ENCODE measurements at places on chromosomes 1 and 21.

- DNase-seq, result no peak
Observed at GRCh38 chr1:19169642-19170041, 40.4 kb downstream of the UBR4 start.

GRCh38 chr21:22201126-22201525, 1202.9 kb downstream of the NCAM2 start:
- DNase-seq, result no peak

GRCh38 chr1:32701951-32702598, 495 bp downstream of the SYNC start:
- DNase-seq, result no peak

DNA sequence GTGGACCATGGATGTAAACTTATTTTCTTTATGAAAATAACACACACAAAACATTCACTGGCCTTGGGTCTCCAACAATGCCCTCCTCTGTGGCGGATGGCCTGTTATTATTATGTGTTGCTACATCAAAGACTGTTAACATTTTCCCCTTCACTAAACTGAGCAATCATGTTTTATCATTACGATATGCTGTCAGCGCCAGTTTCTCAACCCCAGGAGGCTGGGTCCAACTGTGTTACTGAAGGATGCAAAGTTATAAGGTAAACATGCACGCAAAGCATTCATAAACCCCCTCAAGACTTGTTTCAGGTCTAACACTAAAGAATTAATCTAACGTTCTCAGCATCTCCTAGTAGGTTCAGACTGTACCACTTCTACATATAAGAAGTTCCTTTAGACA, 6.0 kb upstream of the DUSP10 start:
- no peak for DNase-seq

DNA sequence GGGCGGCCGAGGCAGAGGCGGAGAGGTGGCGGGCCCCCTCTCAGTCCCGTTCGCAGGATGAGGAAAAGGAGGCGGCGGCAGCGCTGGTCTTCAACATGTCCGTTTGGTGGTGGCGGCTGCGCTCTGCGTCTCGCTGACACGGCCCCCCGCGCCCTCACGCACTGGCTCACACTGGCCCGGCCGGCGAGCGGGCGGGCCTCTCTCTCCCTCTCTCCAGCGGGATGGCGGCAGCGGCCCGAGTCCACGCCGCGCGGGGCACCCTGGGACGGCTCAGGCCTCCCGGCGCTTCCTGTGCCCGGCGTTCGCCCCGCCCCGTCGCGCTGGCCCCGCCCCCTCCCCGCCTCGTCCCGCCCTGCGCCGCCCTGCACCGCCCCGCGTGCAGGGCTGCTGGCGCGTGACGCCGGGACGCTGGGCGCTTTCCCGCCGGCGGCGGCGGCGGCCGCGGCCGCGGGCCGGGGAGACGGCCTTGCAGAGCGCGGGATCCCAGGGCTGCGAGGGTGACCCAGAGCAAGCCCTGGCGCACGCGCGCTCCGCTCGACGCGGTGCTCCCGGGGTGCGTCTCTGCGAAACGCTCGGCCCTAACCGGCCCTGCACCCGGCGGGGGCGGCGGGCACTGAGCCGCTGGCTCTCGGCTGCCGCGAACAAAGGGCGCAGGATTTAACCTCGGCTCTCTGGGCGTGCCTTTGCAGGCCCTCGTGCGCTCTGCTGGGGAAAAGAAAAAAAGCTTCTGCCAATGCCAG, at the start of gene SCAF4:
SCAF4 (minus strand) TSS at position 262 of the 740 bp plus-strand sequence. CDS start 426 bp downstream, outside the sequence.
- DNase-seq, result peak; percentile 60

GRCh38 chr1:33768821-33769220, 95.1 kb upstream of the HMGB4 start:
- DNase-seq, result no peak

- no peak for DNase-seq
Observed at GRCh38 chr1:10084045-10084444, 51.3 kb downstream of the UBE4B start.

DNA sequence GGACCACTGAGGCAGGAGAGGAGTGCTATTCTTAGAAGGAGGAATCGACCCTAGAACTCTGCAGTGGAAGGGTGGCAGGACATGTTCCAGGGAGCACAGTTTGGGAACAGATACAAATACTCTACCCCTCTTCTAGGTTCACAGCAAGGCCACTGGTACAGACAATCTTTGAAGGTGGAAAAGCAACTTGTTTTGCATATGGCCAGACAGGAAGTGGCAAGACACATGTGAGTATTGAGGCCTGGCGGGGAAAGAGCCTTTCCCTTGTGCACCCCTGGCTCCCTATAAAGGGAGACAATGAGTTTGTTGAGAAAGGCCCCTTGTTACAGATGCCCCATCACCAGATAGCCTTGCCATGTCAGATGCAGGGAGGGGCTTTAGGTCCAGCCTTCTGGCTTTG, 17.8 kb downstream of the KIF2C start:
- no peak for DNase-seq

- peak; percentile 76 for DNase-seq
Observed at GRCh38 chr1:67614511-67614934, 70.5 kb upstream of the GADD45A start.

GRCh38 chr1:78649628-78650027, at the start of gene IFI44:
TSS of gene IFI44 (plus strand) at chr1:78649831. CDS start at chr1:78650196, 365 bp downstream.
- peak; percentile 84 for DNase-seq

- DNase-seq, result no peak
Observed at GRCh38 chr1:205604059-205604458, 27.8 kb downstream of the ELK4 start.

DNA sequence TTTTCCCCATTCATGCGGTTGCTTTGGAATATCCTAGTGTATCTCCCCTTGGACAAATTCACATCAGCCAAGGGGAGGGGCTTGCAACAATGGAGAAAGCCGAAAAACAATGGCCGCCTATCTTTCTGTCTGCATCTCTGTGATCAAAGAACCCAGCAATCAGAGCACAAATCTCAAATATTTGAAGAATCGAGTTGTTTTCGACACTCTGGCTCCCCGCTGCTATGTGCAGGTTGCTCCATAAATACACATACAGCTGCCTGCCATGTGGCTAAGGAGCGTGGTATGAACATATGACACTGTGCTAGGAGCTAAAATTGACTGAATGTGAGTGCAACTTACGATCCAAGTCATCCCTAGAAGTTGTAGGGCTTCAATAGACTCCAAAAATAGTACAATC, 8.5 kb downstream of the CFHR4 start:
- DNase-seq, result no peak

DNA sequence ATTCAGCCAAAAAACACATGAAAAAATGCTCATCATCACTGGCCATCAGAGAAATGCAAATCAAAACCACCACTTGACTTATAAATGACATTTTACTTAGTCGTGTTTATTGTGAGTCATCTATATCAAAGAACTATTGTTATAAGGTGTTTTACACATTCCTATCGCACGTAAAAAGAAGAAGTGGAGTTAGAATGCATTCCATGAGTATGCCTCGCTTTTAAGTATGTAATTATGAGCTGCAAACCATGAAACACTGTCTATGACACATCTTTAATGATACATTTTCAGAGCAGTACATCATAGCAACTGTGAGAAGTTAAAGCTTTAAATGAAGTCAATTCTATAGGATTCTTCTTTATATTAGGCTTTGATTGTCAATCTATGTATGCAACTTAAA, 614.3 kb upstream of the ADAMTS5 start:
- DNase-seq, result peak; percentile 50

DNA sequence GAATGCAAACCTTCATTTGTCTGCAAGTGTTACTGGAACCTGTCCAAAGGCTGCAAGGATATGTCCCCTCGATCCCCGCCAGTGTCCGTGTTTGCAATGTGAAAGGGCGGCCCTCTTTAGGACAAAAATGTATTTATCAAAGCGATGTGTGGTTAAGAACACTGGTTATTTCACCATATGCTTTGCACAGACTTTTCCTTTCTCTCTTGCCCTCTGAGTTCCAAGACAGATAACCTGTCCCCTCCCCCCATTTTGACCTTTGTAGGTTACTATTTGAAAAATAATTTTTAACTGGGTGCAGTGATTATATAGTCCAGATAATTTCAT, 1.8 kb downstream of the CHRM3 start:
- DNase-seq, result no peak

DNA sequence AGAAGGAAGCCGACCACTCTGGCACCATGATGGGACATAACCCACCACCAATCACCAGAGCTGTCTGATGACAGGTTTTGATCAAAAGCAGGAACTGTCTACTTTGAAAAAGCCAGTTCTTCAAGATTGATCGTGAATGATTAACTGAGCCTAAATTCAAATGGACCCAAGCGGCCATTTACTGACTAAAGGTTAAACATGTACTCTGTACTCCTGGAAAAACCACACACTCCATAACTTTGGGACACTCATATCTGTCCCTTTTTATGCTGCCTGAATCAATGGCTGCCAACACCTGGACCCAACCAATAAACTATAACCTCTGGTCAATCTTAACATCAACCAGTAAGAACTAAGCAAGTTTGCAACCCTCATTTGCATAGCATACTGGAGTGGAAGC, 206.6 kb downstream of the URB2 start:
- no peak for DNase-seq

- DNase-seq, result peak; percentile 90
Observed at GRCh38 chr1:209873067-209873799, 45.5 kb downstream of the UTP25 start.

DNA sequence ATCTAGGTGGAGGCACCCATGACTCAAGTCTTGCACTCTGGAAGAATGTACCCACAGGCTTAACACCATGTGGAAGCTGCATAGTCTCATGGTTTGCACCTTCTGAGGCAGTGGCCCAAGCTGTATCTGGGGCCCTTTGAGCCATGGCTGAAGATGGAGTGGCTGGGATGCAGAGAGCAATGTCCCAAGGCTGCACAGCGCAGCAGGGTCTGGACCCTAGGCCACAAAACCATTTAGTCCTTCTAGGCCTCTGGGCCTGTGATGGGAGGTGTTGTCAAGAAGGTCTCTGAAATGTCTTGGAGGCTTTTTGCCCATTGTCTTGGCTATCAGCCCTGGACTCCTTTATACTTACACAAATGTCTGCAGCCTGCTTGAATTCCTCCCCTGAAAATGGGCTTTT, 21.4 kb upstream of the FCRL3 start:
- DNase-seq, result no peak

GRCh38 chr1:206578978-206579374, 33.3 kb downstream of the EIF2D start:
- no peak for DNase-seq

DNA sequence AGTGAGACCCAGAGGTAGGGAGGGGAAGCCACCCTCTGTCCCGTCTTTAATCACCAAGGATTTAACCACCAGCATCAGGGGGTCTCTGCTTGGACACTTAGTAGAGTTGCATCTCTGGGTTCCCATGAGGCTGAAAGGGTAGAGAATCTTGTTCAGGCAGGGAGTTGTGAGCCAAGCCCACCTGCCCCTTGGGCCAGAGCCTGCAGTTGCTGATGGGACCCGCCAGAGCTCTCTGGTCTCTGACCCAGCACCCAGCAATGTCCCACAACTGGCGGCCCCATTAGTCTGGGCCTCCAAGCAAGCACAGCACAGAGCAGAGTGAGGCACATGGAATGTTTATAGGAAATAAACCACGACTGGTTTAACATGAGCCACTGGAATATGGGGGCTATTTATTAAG, 166.3 kb downstream of the TRIM33 start:
- DNase-seq, result no peak

GRCh38 chr1:105172788-105173187, 1423.1 kb downstream of the AMY1C start:
- DNase-seq, result no peak

- no peak for DNase-seq
Observed at GRCh38 chr1:239956263-239956662, 135.4 kb upstream of the FMN2 start.

DNA sequence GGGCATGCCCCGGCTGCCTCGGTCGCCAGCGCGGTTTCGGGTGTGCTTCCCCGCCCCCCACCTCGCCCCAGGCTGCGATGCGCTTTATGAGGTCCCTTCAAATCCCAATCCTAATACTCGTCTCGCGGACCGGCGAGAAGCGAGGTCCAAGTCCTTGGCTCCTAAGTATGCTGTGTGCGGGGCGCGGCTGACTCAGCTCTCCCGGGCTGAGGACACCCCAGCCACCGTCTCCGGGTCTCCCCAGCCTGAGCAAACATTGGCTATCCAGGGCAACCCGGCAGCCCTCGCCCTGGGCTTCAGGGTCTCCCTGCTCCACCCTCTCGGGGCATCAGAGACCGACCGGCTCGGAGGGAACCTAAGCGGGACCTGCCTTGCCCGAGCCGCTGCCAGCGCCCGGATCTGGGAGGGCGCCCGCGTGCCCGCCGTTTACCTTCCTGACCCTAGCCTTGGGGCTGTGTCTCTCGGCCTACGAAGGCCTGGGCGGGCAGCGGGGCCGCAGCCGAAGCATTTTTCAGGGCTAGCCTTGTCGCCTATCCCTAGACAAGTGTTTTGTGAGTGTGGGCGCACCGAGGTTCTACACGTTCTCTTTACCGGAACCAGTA, 1.2 kb downstream of the ITPKB start:
- DNase-seq, result no peak

GRCh38 chr21:31893851-31894415, 21.1 kb downstream of the HUNK start:
- no peak for DNase-seq

- no peak for DNase-seq
Observed at GRCh38 chr1:66354311-66355201, 179.4 kb upstream of the SGIP1 start.

DNA sequence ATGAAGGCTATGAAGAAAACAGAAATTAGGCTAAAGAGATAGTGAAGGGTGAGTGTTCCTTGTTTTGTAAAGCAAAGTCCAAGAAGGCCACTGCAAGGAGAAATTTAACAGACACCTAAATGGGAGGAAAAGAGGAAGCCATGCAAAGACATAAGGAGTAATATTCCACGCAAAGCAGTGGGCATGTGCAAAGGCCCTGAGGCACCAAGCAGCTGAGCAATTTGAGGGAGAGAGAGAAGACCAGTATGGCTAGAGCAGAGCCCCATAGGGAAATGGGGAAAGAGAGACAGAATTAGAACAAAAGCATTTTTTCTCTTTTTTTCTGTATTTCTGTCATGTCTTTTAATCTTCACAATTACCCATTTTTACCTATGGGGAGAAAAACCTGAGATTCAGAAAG, 154.1 kb downstream of the TPR start:
- no peak for DNase-seq

DNA sequence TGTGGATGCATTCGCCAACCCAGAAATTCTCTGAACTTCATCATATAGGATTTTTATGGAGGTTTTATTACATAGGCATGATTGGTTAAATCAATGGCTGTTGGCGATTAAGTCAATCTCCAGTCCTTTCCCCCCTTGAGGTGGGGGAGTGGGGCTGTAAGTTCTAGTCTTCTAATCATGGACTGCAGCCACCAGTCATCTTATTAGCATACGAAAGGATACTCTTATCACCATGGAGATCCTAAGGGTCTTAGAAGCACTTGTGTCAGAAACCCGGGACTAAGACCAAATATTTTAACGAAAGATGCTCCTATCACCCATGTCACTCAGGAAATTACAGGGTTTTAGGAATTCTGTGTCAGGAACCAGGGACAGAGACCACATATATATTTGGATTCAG, 36.3 kb downstream of the SDCCAG8 start:
- DNase-seq, result no peak

All from renal cortical epithelial cell (primary cell).